T47D (cell line): ENCODE measurements at places on chromosomes 12 and 14.
A peak's percentile ranks its signal among the peaks of the same experiment; 100 is the strongest.

GRCh38 chr14:58656671-58657411, 19.1 kb downstream of the DACT1 start:
- DNase-seq: no peak

- no peak for DNase-seq
These were observed 19.7 kb upstream of the CD9 start for GRCh38 chr12:6180268-6181051.

DNA sequence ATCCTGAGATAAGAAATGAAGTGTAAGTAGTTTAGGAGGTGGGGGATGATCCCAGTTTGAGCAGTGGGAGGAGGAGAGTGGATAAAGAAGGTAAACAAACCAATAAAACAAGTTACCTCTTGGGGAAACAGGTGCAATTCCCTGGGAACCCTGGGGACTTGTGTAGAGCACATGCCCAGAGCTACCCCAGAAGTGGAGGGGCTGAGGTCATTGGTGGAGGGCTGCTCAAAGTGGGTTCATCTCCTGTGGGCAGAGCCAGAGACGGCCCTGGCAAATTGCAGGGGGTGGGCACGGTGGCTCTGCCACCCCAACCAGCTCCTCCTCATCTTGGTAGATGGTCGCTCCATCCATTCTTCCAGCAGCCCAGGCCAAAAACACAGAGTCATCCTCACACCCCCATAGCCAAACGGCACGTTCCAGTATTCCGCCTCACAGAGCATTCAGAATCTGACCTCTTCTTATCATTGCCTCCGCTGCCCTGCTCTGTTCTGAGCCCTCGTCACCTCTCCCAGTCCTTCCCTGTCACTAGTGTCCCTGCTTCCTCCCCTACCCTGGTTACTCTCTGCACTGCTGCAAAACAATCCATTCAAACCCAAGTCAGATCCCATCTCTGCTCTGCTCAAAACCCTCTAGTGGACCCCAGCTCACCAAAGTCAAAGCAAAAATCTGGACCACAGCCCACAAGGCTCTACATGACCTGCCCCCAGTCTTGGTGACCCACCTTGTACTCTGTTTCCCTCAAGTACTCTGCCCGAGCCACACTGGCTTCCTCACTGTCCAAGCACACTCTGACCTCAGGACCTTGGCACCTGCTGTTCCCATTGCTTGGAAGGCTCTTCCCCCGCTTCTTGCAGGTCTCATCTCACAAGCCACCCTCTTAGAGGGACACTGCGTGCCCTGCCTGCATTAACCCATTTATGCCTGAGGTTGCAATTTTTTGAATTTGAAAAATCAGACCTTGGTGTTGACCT, 5.5 kb downstream of the CYP46A1 start:
- DNase-seq: no peak

- peak; percentile 85 for DNase-seq
These were observed 34.7 kb upstream of the YY1 start for GRCh38 chr14:100203962-100204834.

- no peak for DNase-seq
These were observed 23.2 kb upstream of the MTHFD1 start for GRCh38 chr14:64364907-64365306.

DNA sequence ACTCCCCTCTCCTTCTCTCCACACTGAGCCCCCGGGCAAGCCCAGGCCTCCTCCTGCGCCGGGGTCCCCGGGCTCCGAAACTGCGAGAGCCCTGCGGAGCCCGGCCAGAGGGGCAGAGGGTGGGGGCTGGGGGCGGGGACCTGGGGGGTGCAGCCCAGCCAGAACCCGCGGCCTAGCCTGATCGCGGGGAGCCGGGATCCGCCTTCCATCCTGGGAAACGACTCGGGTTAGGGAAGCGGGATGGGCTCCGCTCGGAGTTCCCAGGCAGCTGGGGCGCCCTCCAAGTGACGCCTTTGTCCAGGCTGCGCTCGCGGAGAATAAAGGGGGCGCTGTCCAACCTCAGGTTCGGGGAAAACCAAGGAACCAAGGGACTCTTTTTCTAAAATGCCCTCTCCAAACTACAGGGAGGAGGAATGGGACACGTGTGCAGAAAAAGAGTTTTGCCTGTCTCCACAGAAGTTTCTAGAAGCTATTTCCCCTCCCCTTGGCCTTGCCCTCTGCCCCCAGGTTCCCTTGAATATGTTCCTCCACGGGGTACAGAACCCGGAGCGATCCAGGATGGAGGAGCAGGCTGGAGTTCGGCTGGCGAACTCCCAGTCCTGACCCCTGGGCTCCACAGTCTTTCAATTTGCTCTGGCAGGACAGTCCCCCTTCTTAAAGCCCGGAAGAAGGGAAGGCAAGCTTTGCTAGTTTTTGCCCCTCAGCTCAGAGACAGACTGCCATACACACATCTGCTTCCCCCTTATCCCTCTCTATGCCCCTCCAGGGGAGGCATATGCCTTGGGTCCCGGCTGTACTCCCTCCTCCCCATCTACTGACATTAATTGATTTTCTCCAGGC, 13.9 kb downstream of the NKX2-1 start:
- DNase-seq: no peak

- no peak for DNase-seq
These were observed 52.8 kb upstream of the ELK3 start for GRCh38 chr12:96141216-96141912.

DNA sequence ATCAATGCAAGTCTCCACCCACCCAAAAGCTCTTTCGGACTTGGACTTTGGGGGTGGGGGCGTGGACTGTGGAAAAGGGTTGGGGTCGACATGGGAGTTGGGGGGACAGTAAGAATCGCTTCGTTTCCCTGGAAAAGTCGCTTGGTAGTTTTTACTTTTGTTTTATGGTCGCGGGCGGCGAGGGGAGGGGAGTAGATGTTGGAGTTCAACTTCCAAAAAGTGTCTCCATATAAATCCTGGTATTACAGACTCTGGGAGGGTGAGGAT, 568 bp upstream of the BCL11B start:
- no peak for DNase-seq

- DNase-seq: no peak
These were observed 1.2 kb upstream of the CLEC2B start for GRCh38 chr12:9870286-9870866.

- DNase-seq: no peak
These were observed 19.4 kb upstream of the LRRC9 start for GRCh38 chr14:59900556-59900955.

DNA sequence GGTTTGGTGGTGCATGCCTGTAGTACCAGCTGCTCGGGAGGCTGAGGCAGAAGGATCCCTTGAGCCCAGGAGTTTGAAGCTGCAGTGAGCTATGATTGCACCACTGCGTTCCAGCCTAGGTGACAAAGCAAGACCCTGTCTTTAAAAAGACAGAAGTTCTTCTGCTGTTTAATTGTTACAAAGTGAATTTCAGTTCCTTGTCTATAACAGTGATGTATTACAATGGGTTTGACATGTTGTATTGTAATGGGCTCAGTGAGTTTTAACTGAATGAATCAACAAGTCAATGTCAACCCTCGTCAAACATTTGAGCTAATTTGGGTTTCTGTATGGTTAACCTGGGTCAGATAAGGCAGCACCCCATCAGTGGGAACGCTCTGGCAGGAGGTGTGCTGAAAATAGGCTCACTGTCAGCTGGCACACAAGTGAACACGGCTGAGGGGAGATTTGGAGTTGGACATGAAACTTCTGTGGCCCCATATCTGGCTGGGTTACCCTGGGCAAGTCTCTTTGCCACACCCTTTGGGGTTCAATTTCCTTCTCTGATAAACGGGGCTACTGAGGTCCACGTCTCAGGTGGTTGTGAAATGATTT, 14.0 kb upstream of the TRPV4 start:
- no peak for DNase-seq

DNA sequence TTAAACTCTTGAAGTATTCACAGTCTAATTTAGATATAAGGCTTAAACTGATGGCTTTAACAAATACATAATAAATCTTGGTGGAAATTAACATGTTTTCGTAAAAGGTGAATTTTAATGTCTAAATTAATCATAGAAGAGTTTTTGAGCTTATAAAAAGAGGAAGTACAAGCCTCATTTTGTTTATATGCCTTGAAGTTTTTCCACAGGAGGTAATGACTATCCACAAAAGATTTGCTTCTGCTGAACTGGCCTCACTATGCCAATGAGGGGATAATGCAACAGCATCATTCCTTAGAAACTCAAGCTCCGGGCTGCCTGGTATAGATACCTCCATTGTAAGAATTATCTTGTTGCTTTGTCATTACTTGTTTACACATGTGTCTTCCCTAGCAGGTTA, 175.6 kb downstream of the DUSP6 start:
- DNase-seq: no peak

DNA sequence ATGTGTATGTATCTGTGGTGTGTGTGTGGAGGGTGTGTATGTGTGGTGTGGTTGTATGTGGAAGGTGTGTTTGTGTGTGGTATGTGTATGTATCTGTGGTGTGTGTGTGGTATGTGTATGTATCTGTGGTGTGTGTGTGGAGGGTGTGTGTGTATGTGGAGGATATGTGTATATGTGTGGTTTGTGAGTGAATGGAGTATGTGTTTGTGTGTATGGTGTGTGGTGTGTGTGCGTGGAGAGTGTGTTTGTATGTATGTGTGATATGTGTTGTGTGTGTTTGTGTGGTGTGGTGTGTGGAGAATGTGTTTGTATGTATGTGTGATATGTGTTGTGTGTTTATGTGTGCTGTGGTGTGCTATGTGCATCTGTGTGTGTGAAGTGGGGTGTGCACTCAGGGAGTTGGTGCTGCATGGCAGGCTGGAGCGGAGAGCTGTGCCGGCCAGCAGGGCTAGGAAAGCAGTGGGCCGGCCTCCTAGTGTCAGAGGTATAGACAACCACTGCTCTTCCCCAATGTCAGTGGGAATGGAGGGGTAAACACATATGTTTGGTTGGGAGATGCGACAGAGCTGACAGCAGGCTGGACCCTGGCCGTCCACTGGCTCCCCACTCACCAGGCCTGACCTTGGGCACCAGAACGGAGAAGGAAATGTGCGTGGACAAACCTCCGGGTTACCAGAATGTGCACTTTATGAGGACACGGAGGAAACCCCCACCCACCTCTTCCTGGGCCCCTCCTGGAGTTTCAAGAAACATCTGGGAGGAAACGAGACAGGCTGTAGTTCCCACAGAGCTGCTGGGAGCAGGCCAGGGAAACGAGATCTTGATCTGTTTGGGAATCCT, 60.7 kb downstream of the CLMN start:
- DNase-seq: no peak

GRCh38 chr12:884746-885414, 64.6 kb downstream of the RAD52 start:
- DNase-seq: no peak

- no peak for DNase-seq
These were observed 547 bp upstream of the OR4K15 start for GRCh38 chr14:19974844-19975243.

DNA sequence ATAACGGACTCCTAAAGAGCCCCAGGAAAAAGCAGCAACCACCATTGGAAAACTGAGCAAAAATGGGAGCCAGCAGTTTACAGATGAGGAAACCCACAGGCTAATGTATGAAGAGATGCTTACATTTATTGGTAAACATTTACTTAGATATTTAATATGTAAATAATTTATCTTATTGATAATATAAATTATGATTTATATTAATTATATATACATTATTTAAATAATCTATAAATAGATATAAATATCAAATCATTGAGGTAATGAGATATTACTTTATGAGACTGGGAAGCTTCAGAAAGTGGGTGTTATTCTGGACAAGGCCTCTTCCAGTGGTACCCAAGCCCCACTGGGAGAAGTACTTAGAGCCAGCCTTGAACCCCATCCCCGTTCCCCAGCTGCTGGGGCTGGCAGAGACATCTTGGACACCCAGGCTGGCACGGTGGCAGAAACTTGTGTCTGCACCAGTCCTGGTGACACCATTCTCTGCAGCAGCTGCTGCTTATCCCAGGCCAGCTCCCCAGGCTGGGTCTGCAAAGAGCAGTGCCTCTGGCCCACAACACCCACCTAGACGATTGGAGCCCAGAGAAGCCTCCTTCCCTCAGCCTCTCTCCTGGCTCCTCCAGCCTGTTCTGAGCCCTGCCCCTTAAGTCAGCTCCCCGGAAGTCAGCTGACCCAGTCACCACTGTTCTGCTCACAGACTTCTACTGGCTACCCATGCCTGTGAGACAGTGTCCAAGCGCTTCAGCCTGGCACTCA, 25.9 kb downstream of the ISCA2 start:
- no peak for DNase-seq

DNA sequence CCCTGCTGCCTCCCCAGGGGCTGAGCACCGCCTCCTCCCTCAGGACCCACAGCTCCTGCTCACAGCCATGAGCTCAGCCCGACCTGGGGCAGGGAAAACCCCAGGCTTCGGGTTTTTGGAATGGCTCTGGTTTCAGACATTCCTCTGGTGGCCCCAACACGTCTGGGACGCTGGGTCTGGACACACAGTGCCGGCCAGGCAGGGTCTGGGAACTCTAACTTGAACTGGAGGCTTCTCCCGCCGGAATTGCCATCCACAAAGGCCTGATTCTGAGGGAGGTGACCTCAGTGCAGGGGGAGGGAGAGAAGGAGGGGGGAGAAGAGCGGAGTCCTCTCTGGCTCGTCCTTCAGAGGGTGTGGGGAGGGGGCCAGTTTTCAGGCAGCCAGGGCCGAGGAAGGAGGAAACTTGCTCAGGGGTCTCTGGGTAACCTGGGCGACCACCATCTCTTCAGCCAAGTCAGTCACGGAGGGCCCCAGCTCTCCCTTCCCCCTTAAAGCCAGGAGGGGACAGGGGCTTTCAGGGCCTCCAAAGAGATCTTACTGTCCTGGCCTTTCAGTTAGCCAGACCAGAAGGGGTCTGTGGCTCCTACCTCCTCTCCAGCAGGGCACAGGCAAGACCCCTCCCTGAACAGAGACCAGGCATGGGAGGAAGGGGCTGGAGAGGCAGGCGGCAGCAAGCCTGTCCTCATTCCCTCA, 19.4 kb downstream of the NCKAP5L start:
- DNase-seq: no peak

- DNase-seq: no peak
These were observed 615.1 kb downstream of the NRXN3 start for GRCh38 chr14:78785265-78785664.

- peak; percentile 16 for DNase-seq
These were observed 4.6 kb upstream of the LEMD3 start for GRCh38 chr12:65164774-65165173.

GRCh38 chr12:57229046-57229633, 371 bp upstream of the SHMT2 start:
- DNase-seq: no peak
